Left lung (tissue), 14 donors: ENCODE measurements at places on chromosomes 1 and 21. TPM values are rescaled to one million over a fixed set of nuclear protein-coding genes. Genes with fewer than 3 reads are reported as not detected.
A peak's percentile ranks its signal among the peaks of the same experiment; 100 is the strongest.

- no peak overlapping the region for H3K27ac ChIP-seq
- no peaks in the 10 kb centered on the region for H3K27me3 ChIP-seq
- no peaks in the 10 kb centered on the region for H3K4me1 ChIP-seq
- no peak overlapping the region for H3K4me3 ChIP-seq
- DNase-seq, result no peak
Measured at GRCh38 chr1:35222322-35223083, 29.6 kb upstream of the SFPQ start.

DNA sequence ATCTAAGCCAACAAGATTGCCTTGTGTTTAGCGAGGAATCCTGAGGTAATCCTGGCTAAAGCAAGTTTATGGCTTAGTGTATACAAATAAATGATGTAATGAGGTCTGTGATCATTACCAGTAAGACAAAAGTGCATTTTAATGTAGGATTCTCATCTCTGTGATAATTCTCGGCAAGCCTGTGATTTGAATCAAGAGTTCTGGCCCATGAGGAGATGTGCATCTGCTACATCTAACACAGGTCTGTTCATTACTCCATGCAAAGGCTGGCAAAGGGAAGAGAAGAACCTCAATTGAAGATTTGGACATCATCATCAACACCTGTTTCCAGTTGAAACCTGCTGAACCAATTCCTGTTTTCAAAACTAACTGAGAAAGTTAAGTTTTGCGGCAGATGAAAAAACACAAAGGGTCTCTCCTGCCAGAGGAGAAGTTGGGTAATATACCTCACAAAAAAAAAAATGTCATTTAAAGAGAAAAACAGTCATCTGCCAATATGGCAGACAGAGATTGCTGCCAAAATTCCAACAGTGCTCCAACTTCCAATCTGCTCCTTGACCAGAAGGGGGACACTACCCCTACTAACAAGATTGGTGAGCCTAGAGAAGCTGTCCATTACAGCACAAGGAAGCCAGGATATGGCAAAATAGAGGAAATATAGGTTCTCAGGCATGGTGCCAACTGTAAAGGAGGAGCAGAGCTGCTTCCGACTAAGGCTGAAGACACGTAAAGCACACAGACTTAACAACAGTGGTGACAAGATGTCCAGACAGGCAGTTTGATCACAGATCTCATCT is 453.7 kb downstream of the TTLL7 start:
- H3K36me3 ChIP-seq, result no peaks in the 10 kb centered on the region
- no peak for DNase-seq
- no peak overlapping the region for H3K27ac ChIP-seq
- no peak overlapping the region for H3K4me3 ChIP-seq
- no peaks in the 10 kb centered on the region for H3K27me3 ChIP-seq

Gene GJA8
- total RNA-seq, result not detected

Gene CSF3R
- 63.8 TPM for total RNA-seq

GRCh38 chr1:202848191-202848542 is 37.4 kb downstream of the PCAT6 start:
- DNase-seq, result no peak
- H3K4me3 ChIP-seq, result no peak overlapping the region
- H3K36me3 ChIP-seq, result no peaks in the 10 kb centered on the region
- no peaks in the 10 kb centered on the region for H3K27me3 ChIP-seq
- H3K4me1 ChIP-seq, result no peaks in the 10 kb centered on the region
- no peak overlapping the region for H3K27ac ChIP-seq

Gene ELF3
- 146 TPM for total RNA-seq

Gene AGTRAP
- total RNA-seq, result 95.8 TPM

GRCh38 chr1:71986160-71986559 is 296.2 kb downstream of the NEGR1 start:
- no peak overlapping the region for H3K4me3 ChIP-seq
- DNase-seq, result no peak
- no peak overlapping the region for H3K27ac ChIP-seq
- H3K4me1 ChIP-seq, result no peaks in the 10 kb centered on the region

DNA sequence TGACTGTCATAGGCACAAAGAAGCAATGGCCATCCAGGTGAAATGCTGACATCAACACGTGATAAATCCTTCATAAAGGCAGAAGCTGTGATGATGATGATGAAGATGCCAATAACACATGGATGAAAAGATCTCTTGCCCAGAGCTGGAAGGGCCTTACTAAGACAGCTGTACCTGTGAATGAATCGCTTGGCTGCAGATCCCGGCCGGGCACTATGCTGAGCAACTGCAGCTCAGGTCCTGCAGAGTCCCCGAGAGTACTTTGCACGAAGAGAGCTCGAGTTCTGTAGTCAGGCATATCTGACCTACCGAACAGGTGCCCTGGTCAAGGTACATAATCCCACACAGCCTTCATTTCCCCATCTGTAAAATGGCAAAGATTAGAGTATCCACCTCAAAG is 48.8 kb downstream of the PGBD5 start:
- DNase-seq, result no peak
- no peak overlapping the region for H3K4me3 ChIP-seq
- H3K27ac ChIP-seq, result no peak overlapping the region
- peaks cover 6% of the 10 kb centered on the region for H3K4me1 ChIP-seq
- no peaks in the 10 kb centered on the region for H3K36me3 ChIP-seq
- no peaks in the 10 kb centered on the region for H3K27me3 ChIP-seq

Gene DLGAP3
- total RNA-seq, result 0.12 TPM

- peaks cover 21% of the 10 kb centered on the region for H3K4me1 ChIP-seq
- no peaks in the 10 kb centered on the region for H3K27me3 ChIP-seq
Measured at GRCh38 chr1:59685666-59686065, 129.1 kb upstream of the HOOK1 start.

GRCh38 chr1:190416239-190416638 is 61.4 kb downstream of the BRINP3 start:
- H3K36me3 ChIP-seq, result no peaks in the 10 kb centered on the region
- no peaks in the 10 kb centered on the region for H3K27me3 ChIP-seq
- H3K27ac ChIP-seq, result no peak overlapping the region
- H3K4me1 ChIP-seq, result no peaks in the 10 kb centered on the region

Gene LGR6
- total RNA-seq, result 1.5 TPM

DNA sequence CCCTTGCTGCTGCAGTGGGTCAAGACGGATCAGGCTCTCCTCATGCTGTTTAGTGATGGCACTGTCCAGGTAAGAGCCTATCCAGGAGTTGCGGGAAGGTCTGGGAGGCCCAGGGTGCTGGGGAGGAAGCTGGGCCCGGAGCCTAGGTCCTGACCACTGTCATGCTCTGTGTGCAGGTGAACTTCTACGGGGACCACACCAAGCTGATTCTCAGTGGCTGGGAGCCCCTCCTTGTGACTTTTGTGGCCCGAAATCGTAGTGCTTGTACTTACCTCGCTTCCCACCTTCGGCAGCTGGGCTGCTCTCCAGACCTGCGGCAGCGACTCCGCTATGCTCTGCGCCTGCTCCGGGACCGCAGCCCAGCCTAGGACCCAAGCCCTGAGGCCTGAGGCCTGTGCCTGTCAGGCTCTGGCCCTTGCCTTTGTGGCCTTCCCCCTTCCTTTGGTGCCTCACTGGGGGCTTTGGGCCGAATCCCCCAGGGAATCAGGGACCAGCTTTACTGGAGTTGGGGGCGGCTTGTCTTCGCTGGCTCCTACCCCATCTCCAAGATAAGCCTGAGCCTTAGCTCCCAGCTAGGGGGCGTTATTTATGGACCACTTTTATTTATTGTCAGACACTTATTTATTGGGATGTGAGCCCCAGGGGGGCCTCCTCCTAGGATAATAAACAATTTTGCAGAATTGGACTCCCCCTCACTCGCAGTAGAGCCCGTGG is 1.7 kb downstream of the DYNLT4 start:
- peak overlapping the region; percentile 97 for H3K27ac ChIP-seq
- H3K27me3 ChIP-seq, result no peaks in the 10 kb centered on the region
- no peak overlapping the region for H3K4me3 ChIP-seq

DNA sequence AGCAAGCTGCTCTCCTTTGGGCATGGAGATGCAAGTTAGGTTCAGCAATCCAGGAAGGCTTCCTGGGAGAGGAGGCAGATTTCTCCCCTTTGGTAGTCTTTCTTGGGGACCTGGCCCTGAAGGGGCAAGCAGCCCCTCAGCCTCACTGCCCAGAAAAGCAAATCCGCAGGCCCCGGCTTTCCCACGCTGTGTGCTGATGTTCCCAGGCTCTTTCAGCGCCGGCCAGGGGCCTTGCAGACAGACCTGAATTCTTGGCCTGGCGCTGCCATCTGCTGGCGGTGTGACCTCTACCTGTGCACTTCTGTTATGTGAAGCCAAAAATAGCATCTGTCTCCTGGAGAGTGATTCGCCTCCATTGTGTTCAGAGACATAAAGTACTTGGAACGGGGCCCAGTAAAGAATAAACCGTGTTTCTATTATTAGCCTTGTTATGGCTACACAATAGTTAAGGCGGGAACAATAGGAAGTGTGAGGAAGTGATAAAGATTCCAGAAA is 64.8 kb downstream of the ALPL start:
- H3K36me3 ChIP-seq, result peaks cover 39% of the 10 kb centered on the region
- H3K27me3 ChIP-seq, result no peaks in the 10 kb centered on the region
- peak; percentile 72 for DNase-seq
- H3K4me1 ChIP-seq, result peaks cover 16% of the 10 kb centered on the region

DNA sequence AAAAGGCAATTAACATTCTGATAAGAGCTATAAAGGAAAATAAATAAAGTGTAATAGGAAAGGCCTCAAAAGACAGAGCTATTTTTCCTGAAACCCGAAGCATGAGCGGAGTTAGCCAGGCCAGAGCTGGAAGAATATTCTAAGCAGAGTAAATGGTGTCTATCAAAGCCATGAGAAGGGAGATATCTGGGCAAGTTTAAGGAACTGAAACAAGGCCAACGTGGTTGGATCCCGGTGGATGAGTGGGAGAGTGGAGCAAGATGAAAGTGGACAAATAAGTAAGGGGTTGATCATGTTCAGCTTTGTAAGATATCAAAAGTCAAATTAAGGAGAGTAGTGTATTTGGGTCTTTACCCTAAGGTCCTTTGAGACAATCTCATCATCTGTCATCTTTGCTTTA is 234.0 kb downstream of the TM2D1 start:
- no peak overlapping the region for H3K4me3 ChIP-seq
- no peaks in the 10 kb centered on the region for H3K4me1 ChIP-seq
- no peak for DNase-seq
- no peaks in the 10 kb centered on the region for H3K27me3 ChIP-seq
- H3K27ac ChIP-seq, result no peak overlapping the region
- no peaks in the 10 kb centered on the region for H3K36me3 ChIP-seq

Gene ENO1
- total RNA-seq, result 753 TPM

DNA sequence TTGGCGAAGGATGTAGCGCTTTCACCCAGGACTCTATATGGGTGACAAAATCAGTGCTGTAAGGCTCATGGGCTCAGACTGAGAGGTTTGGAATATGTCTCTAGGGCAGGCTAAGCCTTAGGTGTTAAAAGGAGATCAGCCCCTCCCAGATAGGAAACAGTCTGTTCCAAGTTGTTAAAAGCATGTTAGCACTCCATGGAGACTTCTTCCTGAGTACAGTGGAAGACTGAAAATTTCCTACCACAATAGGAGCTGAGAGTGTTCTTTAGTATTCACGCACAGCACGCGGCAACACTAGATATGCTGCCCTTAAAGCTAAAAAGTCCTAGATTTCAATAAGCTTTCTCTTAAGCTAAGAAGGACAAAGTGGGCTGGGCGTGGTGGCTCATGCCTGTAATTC is 122.1 kb downstream of the TRABD2B start:
- no peaks in the 10 kb centered on the region for H3K36me3 ChIP-seq
- peak overlapping the region; percentile 61 for H3K27ac ChIP-seq
- DNase-seq, result no peak
- H3K4me3 ChIP-seq, result no peak overlapping the region

DNA sequence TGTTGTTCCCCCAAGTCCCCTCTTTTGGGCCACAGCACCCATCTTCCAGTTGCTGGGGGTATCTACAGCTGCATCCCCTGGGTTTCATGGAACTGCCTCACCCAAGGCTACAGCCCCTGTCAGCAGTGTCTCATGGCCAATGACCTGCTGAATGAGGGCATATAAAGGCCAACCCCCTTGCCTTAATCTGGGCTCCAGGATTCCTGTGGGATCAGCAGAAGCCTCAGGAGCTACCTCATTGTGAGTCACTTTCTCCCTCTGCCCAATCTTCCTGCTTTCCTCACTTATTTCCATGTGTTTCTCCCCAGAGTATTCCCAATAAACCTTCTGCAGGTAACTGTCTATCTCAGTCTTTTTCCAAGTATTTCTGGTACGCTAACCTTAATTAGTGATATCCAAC is 37.3 kb upstream of the SYT14 start:
- no peaks in the 10 kb centered on the region for H3K4me1 ChIP-seq
- H3K27ac ChIP-seq, result no peak overlapping the region
- H3K27me3 ChIP-seq, result no peaks in the 10 kb centered on the region
- DNase-seq, result no peak

DNA sequence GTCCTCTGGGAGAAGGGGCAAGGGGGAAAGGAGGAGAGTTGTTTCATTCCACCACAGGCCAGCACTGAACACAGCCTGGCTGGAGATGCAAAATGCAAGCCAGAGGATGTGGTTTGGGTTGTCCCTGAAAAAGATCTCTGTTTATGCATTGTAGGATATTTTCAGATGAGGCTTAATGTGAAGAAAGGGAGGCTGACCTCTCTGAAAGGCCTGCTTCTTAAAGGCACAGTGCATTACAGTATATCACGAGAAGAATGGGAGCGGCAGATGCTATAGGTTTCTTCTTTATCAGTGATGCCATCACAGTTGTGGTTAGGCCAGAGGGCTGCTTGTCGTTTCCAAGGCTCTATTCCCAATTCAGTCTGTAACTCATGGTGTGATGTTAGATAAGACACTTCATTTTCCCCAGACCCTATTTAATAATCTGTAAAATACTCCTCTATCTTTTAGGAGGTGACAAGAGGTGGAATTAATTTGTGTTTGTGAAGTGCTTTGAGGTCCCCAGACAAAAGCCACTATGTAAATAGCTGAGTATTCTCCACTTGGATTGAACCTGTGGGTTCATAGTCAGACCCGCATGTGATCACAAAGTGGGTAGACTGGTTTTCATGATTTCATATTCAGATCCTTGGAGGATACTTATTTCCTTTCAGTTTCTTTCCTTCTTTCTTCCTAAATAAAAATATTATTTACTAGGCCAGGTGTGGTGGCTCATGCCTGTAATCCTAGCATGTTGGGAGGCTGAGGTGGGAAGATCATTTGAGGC is 76.5 kb upstream of the WDR26 start:
- no peak overlapping the region for H3K4me3 ChIP-seq
- H3K4me1 ChIP-seq, result no peaks in the 10 kb centered on the region
- no peak for DNase-seq

DNA sequence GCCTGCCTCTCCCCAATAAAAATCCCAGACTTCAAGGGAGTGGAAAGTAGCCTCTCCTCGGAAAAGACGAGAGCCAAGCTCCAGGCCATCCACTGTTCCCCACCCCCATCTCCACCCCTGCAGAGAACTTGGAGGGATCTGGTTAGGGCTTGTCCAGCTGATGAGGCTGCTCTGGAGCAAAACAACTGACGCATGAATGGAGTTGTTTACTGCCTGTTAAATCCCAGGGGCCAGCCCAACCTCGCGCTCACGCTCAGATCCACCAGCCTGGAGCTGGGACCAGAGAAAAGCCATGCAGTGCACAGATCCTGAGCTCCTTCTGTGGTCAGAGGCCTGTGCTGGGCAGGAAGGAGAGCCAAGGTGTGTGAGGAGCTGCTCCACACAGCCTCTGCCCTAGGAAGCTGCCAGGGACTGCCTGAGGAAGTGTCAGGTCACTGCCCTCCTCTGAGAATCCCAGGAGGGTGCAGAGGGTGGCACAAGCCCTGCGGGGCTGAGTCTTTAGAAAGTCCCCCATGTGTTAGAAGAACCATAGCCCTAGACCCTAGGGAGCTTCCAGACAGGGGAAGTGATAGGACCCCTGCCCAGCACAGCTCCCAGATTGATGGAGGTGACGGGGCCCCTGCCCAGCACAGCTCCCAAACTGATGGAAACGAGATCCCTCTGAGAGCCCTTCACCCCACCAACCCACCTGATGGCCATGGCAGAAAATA is 109.0 kb upstream of the IPO9 start:
- H3K27ac ChIP-seq, result peak overlapping the region; percentile 73
- H3K4me3 ChIP-seq, result no peak overlapping the region
- DNase-seq, result no peak
- H3K27me3 ChIP-seq, result no peaks in the 10 kb centered on the region
- H3K36me3 ChIP-seq, result no peaks in the 10 kb centered on the region

Gene RNU1-4
- 2,748 TPM for total RNA-seq

Gene ANGPTL3
- total RNA-seq, result not detected
